Stimulated activated CD8-positive, alpha-beta memory T cell treated with anti-CD3 and anti-CD28 coated beads, Interleukin-7, amount 100 ng/mL, for 4 hours (primary cell): ENCODE measurements at places on chromosomes 1 and 21.

DNA sequence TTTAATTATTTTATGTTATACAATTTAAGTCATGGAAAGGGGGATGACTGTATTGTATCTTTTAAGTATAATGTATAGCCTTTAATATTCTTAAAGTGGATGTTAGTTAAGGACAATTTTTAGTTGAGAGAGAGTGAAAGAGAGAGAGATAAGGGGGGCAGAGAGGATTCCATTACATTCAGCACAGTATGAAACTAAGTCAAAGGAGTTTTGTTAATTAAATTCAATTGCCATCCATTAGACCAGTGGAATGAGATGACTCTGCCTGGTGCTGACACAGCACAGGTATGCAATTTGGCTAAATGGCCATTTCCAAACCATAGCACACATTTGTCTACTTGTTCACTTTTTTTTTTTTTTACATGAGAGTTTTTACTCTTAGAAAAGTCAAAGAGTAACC, 27.5 kb downstream of the NFIA start:
- no peak for DNase-seq

DNA sequence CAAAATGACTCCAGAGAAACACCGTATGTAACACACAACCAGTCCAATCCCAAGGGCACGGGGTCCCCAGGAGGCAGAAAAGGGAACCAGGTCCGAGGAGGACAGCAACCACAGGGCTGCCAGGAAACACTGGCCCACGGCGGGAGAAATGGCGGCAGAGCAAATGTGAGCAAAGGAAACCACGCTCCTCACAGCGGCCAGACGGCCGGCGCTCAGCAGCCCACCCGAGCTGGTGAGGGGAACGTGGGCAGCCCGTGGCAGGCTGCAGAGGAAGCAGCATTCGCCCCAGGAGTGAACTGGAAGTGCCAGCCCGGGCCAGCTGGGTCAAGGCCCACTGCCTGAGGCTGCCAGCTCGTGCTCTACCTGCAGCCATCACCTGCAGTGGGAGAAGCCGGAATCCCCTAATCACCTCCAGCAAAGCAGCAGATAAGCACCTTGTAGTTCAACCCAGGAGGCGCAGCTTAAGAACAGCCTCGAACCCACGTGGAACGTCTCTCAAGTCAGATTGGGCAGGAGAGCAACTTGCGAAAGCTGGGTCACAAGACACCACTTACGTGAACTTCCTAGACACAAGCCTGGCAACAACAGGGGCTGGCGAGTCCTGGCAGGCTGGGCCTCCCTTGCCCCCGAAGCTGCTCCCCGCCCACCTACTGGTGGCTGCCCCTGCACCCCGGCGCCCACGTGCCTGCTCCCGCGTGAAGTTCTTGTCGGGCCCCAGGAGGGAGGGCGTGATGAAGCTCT, 6.7 kb downstream of the SLC19A1 start:
- no peak for DNase-seq

DNA sequence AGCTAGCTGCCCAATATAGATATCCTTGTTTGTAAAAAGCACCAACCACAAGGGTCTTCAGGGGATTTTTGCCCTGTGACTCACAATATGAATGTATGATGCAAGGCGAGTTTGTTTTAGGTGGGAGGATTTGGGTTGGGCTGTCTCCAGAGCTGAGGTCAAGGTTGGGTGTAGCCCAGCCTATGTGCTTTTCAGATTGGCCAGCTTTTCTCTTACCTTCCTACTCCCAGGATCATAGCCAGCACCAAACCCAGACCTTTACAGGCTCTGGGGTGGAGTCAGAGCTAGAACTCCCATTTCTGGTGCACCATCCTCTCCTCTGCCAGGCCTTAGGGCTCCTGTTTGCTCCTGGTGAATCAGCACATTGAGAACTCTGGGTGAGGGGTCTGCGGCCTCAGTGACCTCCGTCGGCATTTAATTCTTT, 55.6 kb upstream of the GCLM start:
- DNase-seq = no peak

DNA sequence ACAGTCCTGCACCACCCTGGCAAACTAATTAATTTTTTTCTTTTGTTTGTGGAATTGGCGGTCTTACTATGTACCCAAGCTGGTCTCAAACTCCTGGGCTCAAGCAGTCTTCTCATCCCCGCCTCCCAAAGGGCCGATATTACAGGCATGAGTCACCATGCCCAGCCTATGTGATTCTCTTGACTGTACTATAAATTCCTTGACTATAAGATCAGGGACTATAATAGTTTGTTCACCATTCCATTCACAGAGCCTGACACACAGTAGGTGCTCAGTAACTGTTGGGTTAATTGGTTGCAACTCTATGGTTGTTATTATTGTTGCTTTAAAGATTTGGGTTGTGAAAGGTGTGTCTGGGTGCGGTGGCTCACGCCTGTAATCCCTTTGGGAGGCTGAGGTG, 17.2 kb downstream of the DAP3 start:
- no peak for DNase-seq

- DNase-seq = no peak
Measured at GRCh38 chr1:3679098-3679555, 26.8 kb downstream of the TP73 start.

- DNase-seq = no peak
Measured at GRCh38 chr1:209800984-209801834, 4.7 kb downstream of the IRF6 start.

GRCh38 chr1:163055005-163055404, 14.2 kb upstream of the RGS4 start:
- DNase-seq = no peak

DNA sequence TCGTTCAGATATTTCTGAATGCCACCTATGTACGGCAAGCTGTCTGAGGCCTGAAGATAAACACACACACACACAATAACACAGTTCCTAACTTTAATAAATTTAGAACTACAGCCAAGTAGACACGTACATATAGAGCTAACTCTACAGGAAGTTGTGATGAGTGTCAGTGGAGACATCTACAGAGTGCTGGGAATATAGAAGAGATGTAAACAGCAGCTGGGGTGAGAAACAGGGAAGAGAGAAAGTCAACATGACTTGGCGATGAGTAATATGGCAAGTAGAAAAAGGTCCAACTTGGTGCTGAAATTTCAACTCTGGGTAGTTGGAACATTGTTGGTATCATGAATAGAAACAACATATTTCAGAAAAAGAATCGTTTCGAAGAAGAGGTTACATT, 206.5 kb downstream of the ZP4 start:
- no peak for DNase-seq

DNA sequence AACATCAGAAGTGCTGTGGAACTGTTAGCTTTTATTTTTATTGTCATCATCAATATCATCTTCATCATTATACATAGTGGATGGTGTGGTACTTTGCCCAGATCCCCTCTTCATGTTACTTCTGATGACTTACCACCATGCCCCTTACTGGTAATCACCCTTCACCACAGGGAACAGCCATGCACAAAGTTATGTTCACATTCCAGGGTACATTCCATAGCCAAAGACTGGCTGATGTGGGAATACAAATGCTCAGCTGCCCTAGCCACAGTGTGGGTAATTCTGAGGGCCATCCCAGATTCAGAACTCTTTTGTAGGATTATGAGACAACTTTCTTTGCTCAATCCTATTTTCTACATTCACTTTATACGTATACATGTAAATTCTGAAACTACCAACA, 691.3 kb upstream of the CXADR start:
- no peak for DNase-seq

DNA sequence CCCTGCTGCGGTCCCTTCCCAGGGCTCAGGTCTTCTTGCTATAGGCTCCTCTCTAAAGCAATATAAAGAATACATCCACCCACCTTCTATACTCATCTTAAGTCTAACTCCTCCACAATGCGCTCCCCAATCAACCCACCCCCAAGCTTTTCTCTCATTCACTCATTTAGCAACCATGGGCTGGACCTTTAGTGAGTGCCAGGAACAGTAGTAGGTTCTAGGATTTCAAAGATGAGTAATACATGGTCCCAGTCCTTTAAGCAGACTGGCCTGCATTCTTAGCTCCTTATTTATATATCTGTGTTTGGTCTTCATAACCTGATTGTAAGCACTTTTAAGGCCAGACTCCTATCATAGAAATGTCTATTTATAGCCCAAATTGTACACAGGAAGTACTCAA, 5.9 kb downstream of the CAMK1G start:
- DNase-seq = no peak

DNA sequence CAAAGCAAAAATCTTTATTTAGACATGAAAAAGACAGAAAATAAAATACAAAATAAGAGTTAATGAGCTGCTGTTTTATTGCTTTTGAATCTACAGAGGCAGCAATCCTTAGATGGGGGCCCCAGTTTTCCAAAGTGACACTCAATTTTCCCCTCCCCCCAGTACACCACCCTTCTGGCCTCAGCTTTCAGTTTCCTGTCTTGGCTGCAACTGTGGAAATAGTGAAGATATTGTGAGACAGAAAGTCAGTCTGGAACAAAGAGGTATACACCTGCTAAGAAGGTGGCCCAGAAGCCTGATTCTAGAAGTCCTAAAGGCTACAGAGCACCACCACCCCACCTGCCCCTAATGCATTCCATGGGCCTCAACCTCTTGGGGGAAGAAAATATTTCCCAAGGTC, 1.1 kb upstream of the MTMR11 start:
- no peak for DNase-seq
